ENCODE measurements at places on chromosomes 3 and 15.

GRCh38 chr3:68919000-68919399 lies 13.3 kb downstream of the TAFA4 start:
- DNase-seq: peak; percentile 38

GRCh38 chr15:72737723-72738122 lies 45.8 kb downstream of the ADPGK start:
- DNase-seq: no peak

GRCh38 chr15:83935774-83936173 lies 281.9 kb downstream of the ADAMTSL3 start:
- no peak for DNase-seq

DNA sequence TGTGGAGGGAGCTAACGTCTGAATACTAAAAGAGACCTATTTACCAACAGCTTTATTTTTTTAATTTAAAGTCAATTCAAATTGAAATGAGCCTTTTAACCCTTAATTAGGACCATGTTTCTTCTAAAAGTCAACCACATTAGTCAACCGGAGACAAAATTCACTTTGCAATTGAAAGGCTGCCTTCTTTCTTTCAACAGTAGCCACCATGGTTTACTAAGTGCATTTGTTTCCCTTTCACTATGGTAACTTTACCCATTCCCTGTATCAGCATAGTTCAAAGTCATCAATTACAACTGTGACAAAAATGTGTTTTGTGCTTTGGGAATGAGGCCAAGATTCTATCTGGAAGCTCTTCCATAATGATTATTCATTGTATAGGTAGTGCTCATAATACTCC lies 225.4 kb downstream of the EPHA3 start:
- DNase-seq: peak; percentile 28

Data from iPS DF 19.7 (cell line).